Activated CD4-positive, alpha-beta T cell treated with anti-CD3 and anti-CD28 coated beads for 48 hours (primary cell): ENCODE measurements at places on chromosomes 2 and 18.

- DNase-seq, result no peak
Measured at GRCh38 chr2:234795272-234795920, 156.4 kb upstream of the SH3BP4 start.

GRCh38 chr2:148022351-148022750 is 1.5 kb downstream of the MBD5 start:
- no peak for DNase-seq

GRCh38 chr2:85887566-85888019 is 1.2 kb downstream of the ST3GAL5 start:
- peak; percentile 61 for DNase-seq

DNA sequence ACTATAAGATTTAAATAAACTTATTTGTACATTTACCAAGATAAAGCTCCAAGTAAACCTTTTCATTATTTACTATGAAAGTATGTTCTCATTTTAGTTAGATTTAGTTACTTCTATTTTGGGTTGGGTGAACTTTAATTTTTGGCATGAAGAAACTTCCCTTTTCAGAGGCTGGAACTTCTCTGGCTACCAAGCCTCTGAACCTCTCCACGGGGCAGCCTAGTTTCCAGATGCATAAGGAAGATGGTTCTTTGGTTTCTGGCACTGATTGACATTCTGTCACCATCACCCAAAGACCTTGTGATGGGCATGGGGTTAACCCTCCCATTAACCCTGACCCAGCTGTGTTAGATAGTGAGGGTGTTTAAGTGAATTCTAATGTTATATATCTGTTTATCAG is 17.1 kb downstream of the PSD4 start:
- DNase-seq, result no peak

DNA sequence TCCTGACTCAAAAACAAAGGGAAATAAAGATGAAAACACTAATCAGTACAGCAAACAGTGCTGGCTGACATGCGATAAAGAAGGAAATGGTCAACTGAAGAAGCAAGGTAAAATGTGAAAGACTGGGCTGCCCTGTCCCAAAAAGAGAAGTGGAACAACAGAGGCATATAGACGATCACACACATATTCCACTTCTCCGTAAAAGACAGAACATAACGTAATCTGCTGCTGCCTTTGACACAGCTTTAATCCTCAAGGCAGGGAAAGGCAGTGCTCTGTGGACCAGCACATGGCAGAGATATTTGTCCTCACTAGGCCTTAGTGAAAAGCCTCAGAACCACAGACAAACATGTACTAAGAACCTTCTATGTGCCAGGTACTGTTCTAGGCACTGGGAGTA is 24.3 kb upstream of the REL start:
- DNase-seq, result no peak

- DNase-seq, result no peak
Measured at GRCh38 chr2:63721082-63721424, 120.6 kb upstream of the UGP2 start.

DNA sequence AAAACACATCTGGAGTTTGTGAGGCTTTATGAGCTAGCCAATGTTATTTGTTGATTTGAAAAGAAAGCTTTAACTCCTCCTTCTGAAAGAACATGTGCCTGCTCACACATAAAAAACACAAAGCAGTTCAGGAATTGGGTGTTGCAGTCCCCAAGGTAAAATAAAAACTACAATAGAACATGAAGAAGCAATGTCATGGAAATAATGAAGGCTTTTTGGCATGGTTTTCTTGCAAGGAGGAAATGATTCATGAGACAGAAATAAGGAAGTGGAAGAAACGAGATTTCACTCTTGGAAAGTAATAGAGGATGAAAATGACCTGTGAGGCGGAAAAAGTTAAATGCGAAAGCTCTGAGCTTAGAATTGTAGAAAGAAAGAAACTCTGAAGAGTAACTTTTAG is 81.1 kb downstream of the TRIB2 start:
- DNase-seq, result no peak

DNA sequence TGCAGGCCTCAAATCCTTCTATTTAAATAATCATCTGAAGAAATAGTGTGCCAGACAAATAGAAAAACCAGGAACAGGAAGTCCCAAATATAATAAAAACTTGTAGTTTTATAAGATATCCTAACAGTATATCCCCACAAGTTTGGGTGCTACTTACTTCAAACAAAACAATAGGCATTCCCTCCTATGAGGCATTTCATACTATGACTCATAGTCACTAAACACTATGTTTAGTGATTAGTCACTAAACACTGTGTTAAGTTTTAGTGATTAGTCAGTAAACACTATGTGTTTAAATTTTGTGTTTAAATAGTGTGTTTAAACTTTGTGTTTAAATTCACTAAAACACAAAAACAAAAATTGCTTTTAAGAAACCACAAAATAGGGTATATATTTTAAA is 407.0 kb upstream of the CDH19 start:
- no peak for DNase-seq

- no peak for DNase-seq
Measured at GRCh38 chr2:144042751-144043150, 477.2 kb downstream of the ZEB2 start.

- no peak for DNase-seq
Measured at GRCh38 chr2:121046335-121046734, 238.7 kb downstream of the TFCP2L1 start.

DNA sequence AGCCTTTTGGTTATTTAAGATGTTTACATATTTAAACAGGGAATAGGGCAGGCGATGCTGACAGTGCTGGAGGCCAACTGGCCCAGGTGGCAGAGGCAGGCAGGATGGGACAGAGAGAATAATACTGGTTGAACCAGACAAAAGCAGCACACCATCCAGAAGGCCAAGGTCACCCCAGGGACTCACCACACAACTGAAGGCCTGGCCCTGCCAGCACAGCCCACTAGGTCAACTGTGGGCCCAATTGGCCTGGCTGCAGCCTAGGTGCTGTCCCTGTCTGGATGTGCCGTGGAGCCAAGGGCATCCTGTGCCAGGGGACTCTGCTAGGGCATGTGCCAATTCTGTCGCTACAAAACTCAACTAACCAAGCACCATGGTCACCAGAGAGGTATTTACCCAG is 69.2 kb downstream of the RNF152 start:
- DNase-seq, result no peak

GRCh38 chr2:157845081-157845480 is 31.0 kb downstream of the ACVR1 start:
- no peak for DNase-seq

- DNase-seq, result no peak
Measured at GRCh38 chr18:2987876-2988790, 24.8 kb downstream of the LPIN2 start.

GRCh38 chr2:9273486-9274130 is 67.0 kb downstream of the ASAP2 start:
- DNase-seq, result no peak

- DNase-seq, result no peak
Measured at GRCh38 chr2:65710779-65711295, 278.4 kb upstream of the SPRED2 start.

DNA sequence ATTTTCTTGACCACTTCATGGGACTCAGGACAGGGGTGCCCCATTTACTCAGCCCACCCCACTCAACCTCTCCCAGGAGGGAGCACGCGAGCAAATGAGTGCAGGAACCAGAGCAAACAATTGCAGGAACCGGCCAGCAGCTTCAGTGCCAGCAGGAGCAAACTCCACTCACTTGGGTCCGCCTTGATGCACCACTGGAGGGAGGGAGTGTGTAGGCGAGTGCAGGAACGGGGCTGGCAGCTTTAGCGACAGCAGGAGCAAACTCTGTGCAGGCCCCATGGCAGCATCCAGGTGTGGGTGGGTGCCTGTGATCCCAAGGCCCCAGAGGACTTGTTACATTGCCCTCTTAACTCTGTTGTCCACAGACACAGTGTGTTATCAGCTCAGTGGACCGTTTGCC is 1667.3 kb upstream of the CELF4 start:
- DNase-seq, result no peak

- no peak for DNase-seq
Measured at GRCh38 chr2:67237288-67237687, 159.8 kb upstream of the ETAA1 start.

- DNase-seq, result no peak
Measured at GRCh38 chr2:88220718-88221117, 50.6 kb downstream of the THNSL2 start.

GRCh38 chr2:15159751-15160177 is 401.4 kb downstream of the NBAS start:
- DNase-seq, result no peak

DNA sequence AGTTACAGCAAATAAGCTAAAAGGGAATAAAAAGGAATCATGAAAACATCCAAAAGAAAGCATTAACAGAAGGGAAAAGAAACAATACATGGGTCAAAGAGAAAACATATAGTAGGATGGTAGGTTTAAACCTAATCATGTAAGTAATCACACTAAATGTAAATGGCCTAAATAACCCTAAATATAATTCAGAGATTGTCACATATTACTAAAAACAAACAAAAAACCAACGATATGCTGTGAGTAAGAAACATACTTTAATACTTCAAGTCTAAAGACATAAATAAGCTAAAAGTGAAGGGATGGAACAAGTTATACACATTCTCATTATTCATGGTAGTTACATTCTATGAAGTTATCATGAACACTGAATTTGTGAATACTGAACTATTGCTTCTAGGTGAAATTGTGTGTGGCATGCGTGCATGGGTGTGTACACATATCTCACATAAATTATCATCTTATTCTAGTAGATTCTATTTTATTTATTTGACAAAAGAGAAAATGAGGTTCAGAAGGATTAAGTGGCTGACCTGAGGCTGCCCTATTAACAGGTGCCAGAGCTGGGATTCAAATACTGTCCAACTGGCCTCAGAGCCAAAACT is 170.9 kb downstream of the SEPTIN10 start:
- DNase-seq, result no peak

- DNase-seq, result no peak
Measured at GRCh38 chr18:45652303-45653080, 37.2 kb downstream of the SLC14A2 start.
